Umbilical cord (tissue), 2 donors: ENCODE measurements at places on chromosomes 5 and 9. TPM values are rescaled to one million over a fixed set of nuclear protein-coding genes. Genes with fewer than 3 reads are reported as not detected.

DNA sequence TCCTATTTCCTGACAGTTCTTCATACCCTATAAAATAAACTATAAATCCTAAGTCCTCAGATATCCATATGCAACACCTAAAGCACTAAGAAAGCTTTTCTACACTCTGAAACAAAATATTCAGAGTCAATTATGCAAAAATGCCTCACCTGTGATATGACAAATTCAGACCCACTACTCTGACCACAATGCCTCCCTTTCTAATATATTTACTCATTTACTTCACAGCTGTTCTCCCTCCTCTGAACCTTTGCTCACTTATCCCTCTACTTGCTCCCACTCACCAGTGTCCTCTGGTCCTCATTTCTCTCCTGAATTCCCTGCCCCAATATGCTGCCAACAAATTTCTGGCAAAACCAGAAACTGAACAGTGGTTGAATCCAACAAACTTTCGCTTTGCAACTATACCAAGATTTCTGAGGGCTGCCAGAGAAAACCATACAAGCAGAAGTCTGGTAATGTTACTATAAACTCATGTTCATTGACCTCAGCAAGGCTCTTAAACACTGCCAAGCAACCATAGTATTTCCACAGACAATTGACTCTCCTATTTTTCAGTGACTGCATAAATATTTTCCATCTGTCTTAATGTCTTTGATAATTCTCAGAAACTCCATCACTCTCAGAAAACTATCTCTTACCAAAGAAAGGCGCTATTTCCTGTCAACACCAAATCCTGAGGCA is 7.1 kb downstream of the CCNH start:
- no peak for DNase-seq

DNA sequence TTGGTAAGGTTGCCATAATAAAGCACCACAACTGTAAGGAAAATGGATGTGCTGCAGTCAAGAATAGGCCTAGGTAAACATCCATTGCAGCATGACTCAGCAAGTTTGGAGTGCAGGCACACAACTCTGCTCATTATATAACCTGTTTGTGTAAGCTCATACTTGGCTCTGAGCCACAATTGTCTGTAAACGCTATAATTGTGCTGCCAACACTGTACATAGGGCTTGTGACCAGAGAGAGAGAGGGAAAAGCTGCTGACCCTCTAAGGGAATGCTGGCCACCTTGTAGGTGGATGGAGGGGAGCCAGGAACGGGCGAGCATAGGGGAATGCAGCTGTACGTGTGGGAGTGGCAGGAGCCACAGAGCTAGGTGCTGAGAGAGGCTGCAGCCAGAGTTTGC is 2186.5 kb upstream of the ACO1 start:
- DNase-seq, result no peak

- DNase-seq, result no peak
Observed at GRCh38 chr5:109614981-109615380, 74.7 kb upstream of the MAN2A1 start.

- DNase-seq, result no peak
Observed at GRCh38 chr9:134916161-134916665, 1.5 kb downstream of the FCN1 start.

DNA sequence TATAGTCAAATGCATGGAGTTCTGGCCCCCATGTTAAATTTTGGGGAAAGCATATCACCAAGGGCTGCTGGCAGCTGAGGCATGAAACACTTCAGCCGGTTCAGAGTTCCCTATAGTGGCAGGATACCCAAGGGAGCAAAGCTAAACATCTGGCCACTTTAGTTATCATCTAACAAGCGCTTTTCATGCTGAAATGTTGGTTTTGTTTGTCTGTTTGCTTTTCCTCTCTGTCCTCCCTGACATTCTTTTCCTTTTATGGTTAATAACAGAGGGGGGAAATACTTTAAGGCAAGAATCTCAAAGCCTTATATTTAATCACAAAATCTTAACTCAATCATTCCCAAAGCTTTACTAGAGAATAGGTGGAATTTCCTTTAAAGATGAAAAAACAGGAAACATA is 11.9 kb downstream of the APBA1 start:
- peak; percentile 31 for DNase-seq

DNA sequence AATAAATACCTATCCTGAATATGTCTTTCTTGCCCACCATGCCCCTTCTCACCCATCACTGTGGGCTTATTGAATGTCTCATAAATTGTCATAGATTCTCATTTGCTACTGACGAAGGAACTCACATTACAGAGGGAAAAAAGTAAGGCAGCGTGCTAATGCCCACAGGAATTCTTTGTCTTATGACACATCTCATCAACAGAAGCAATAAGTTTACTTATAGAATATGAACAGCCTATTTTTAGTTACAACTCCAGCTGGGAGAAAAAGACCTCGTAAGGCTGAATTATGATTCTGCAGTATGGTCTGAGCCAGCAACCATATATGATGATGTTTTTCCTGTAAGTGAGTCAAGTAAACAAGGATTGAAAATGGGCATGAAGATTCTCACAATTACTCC is 22.4 kb upstream of the ATG10 start:
- no peak for DNase-seq

GRCh38 chr5:61999371-61999770 is 306.6 kb upstream of the KIF2A start:
- DNase-seq, result no peak

GRCh38 chr9:72012646-72013045 is 47.8 kb downstream of the C9orf57 start:
- DNase-seq, result no peak

DNA sequence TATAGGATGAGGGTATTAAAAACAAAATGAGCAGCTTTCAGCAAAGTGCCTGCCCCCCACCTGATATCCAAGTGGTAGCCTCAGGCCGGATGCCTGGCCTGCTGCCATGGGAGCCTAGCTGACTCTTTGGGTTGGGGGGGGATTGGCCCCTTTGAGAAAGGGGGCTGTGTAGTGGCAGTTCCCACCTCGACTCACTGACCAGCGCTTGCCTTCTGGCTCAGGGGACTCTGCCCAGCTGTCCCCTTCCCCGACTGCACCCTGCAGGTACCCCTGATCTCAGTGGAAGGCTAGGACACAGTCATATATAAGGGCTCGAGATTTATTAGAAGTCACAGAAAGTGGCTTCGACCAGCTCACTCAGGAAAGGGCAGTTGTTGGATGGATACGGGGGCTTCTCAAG is 1.5 kb upstream of the NEUROG1 start:
- no peak for DNase-seq

DNA sequence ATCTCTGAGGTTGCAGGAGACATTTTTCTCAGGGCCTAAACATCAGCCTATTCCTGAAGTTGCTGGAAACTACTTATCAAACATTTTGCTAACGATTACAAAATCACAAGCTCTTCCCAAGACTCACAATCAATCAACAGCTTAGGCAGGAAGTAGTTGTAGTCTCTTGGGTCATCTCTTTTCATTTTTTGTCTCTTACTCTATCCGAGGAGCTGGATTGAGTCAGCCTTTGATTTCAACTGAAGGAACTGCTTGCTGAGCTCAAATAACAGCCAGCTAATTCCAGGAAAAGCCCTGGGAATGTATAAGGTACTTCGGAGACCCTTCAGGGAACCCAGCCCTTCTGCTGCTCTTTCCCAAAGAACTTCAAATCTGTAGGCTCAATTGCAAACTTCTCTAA is 398.9 kb downstream of the PLK2 start:
- peak; percentile 63 for DNase-seq

DNA sequence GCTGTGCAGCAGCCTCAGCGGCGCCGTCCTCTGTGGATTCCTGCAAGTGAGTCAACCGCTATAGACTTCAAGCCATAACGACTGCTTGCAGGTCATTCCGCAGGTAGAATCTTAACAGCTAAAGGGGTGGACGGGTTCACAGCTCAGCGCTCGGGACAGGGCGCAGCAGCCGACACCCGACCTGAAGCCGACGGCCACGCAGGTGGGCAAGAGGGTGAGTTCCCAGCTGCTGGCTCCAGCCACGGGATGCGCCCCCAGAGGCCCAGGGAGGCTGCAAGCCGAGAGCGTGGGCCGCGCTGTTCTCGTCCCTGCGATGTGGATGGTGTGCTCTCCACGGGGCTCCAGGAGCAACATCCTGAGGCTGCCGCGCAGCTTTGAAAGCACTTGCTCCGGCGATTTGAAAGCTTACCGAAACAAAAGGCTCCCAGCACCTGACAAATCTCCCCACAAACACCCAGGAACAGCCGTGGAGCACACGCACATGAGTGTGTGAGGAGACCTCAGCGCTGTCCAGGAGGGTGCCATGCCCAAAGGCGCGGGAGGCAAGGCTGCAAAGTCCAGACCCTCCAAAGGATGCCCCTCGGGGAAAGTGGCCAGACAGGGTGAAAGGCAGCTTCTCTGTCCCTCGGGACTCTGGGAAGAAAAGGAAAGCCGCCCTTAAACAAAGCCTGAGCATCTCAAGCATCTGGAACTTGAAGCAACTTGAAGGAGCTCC is 48.7 kb downstream of the EXD3 start:
- DNase-seq, result no peak

DNA sequence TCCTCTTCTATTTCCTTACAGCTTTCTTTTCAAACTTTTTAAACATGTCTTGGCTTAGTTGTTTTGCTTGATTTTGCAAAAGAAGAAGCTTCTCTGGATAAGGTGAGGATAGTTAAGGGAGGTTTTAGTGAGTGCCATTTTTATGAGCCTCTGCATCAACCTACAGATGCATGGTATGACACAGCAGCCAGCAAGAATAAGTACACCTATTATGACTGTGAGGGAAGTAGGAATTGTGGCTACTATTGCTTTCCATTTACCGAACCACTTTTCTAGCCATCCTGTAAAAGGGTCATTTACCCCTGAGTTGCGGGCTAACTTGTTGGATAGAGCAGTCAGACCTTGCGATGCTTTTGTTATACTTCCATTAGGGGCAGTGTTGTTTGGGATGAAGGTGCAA is 7.0 kb upstream of the TUT7 start:
- DNase-seq, result no peak

- DNase-seq, result no peak
Observed at GRCh38 chr5:154442801-154443200, 3.0 kb upstream of the SAP30L start.

DNA sequence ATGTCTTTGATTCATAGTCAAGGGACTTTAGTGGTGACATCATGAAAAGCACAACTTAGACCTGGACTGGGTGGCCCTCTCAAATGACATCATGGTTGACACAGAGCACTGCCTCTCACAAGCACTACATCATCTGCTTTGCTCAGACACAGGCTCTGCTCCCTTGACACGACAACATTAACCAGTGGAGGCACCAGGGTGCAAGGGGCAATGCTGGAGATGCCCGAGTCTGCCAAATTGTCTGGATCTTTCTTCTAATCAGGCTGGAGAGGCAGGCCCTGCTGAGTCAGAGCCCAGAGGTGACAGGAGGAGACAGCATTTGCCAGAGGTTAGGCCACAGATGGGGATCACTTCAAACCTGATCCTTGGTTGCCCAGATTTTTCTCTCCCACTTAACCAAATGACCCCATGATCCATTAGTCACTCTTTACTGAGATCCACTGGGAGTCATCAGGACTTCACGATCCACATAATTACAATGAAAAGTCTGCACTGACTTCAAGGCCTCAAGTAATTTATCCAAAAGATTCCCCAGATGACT is 174.4 kb downstream of the SLIT3 start:
- no peak for DNase-seq

DNA sequence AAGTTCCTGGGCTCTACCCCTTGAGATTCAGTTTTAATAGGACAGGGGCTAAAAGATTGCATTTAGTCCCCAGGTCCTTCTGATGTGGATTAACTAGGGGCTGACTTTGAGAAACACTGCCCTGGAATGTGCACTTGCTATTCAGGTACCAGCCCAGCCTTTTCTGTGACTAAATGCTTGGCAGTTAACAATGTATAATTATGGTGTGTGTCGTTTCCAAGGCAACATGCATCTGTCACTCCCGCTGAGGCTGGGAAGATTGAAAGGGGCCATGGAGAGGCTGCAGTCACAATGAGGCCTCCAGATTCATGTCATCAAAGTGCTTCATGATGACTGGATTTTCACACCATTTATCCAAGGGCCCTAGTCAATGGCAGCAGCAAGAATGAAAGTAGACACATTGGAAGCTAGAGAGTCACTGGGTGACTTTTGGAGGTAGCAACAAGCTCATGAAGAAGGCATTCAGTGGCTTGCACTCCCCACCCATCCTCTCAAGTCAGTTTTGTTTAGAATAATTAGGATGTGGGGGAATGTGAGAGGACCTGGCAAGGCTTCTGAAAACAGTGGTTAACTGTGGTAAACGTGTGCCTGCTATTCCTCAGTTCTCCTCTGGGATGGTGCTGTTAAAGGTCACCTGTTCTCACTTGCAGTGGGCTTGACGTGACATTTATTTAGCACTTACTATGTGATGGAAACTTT is 28.3 kb downstream of the RAI14 start:
- DNase-seq, result peak; percentile 72

DNA sequence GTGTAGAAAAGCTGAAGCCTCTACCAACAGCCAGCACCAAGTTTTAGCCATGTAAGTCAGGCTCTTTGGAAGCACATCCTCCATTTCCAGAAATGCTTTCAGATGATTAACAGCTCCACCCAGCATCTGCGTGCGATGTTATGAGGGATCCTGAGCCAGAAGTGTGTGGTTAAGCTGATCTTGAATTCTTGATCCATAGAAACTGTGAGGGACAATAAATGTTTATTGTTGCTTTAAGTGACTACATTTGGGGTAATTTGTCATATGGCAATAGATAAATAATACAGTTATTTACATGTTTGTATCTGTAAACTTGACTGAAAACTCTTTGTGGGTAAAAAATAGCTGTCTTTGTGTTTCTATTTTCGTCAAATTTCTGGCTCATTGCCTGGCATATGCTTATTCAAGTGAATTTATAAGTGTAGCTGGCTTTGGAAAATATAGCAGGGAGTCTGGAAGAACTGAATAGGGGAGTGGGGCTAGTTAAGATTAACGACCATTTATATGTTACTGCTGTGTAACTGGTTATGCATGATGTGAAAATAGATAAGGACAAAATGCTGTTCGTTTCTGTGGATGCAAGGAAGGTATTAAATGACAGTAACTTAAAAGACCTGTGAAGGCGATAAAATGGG is 234.1 kb downstream of the LRRC70 start:
- no peak for DNase-seq

GRCh38 chr9:91562416-91562815 is 138.8 kb upstream of the NFIL3 start:
- DNase-seq, result peak; percentile 6

MAMDC2 gene
- total RNA-seq, result 3.1 TPM

SNAPC4 gene
- 6.0 TPM for total RNA-seq

HSPB3 gene
- 14.2 TPM for total RNA-seq

ARID3C gene
- not detected for total RNA-seq

PLCXD3 gene
- 5.3 TPM for total RNA-seq

BSPRY gene
- 2.6 TPM for total RNA-seq

NIPAL4 gene
- total RNA-seq, result 5.8 TPM

C9orf50 gene
- total RNA-seq, result 1.2 TPM

PCDHGA1 gene
- 0.96 TPM for total RNA-seq

CCDC69 gene
- total RNA-seq, result 20.0 TPM

LHX2 gene
- not detected for total RNA-seq

UTP15 gene
- total RNA-seq, result 20.0 TPM

TAF11L5 gene
- 16.4 TPM for total RNA-seq

FGD3 gene
- total RNA-seq, result 4.8 TPM

IPPK gene
- 4.3 TPM for total RNA-seq

SPINK13 gene
- not detected for total RNA-seq

STXBP1 gene
- 14.4 TPM for total RNA-seq

CCDC187 gene
- total RNA-seq, result 1.7 TPM
